ENCODE measurements at places on chromosomes 12 and 14.

DNA sequence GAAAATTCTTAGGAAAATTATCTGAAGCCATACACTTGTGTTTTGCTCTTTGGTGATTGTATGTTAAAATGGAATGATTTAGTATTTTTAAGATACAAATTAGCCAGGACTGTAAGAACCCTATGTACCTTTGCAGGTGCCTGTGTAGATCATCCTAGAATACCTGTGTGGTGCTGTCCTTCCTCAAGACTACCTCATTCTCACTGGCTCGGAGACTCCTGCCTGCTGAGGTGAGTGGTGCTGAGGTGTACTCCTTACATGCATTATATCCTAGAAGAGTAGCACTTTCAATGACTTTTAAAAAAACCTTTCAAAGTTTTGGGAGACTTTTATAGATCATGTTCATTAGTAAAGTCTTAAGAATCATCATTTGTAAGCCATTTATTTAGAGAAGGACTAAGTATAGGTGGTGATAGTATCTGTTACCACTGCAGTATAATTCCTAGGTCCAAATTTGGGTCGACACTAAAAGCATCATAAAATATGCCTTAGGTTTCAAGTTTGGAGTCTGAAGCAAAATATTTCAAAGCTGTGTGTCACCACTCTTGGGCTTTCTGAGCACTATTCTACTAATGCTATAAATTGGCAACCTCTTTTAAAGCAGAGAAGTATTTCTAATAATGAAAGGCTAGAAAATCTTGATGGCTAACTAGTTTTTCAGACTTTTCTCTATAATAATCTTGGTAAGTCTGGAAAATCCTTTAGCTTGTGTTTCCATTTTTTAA lies 36.6 kb downstream of the RASSF8 start:
- no peak for DNase-seq

DNA sequence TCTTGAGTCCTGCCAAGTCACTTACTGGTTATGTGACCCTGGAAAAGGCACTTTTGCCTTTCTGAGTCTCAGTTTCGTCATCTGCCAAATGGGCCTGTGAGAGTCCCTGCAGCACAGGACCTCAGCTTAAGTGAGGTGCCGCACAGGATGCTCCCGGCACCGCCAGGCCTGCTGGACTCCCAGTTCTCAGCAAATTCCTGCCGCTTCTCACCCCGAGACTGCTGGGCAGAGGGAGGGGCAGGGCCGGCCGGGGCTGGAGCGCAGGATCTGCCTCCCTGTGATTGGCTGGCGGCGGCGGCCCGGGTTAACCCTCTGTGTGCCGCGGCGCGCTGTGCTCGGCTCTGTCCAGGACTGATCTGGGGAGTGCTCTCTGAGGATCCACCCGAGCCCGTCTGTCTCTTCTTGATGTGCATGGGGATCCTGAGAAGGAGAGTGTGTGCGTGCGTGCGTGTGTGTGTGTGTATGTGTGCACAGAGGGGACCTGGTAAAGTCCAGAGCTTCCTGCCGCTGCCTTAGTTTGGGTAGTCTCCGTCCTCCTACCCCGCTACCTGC lies 8.6 kb downstream of the SETD1B start:
- DNase-seq = peak; percentile 74

DNA sequence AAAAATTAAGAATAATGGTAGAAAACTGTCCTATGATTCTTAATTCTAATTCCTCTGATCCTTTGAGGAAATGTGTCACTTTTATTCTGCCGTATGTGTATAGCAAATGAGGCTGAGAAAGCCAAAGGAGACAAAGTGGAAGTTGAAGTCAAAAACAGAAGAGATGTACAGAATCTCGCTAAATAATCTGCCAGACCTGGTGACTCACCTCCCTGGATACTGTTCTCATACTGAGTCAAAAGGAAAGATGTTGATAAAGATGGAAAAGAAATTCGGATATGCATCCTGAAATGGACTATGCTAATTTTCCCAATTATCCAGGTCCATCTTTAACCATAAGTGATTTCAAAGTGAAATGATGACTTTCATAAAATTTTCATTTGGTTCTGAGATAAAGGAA lies 92.5 kb downstream of the DUSP6 start:
- no peak for DNase-seq

DNA sequence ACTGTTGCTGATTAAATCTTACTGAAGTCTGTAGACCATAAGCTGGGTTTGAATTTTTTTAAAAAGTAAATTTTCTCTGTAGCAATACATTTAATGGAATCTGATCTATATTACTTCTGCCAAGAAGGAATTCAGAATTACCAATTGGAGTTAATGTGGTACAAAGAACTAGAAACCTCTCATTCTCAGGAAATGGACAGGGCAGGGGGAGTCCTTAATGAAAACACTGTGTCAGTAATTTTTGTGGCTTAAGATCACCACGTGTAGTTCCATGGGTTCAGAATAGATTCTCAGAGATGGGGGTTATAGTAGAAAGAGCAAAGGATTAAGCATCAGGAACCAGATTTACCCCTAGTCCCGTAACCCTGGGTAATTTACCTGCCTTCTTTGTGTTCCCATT lies 30.3 kb downstream of the FBXL14 start:
- no peak for DNase-seq

DNA sequence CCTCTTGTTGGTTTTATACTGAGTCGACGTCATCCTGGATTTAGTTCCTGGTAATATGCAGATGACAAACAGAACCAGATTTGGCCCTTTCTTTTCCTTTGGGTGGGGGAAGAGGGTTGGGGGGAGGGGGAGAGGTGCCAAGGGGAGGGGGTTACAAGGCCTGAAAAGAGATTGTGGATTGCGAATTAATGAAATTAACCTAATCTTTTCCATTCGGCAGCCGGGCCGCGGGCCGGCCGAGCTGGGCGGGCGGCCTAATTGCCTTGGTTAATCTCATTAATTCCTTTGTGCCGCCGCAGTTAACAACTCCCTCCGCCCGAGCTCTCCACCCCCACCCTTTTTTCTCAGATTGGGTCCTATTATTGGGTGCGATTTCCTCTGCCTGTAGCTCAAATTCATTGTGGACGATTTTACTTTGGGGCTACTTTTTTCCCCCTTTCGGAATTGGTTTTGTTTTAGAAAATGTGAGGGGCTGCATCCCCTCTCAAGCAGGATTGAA lies 387 bp upstream of the GSC start:
- DNase-seq = no peak

DNA sequence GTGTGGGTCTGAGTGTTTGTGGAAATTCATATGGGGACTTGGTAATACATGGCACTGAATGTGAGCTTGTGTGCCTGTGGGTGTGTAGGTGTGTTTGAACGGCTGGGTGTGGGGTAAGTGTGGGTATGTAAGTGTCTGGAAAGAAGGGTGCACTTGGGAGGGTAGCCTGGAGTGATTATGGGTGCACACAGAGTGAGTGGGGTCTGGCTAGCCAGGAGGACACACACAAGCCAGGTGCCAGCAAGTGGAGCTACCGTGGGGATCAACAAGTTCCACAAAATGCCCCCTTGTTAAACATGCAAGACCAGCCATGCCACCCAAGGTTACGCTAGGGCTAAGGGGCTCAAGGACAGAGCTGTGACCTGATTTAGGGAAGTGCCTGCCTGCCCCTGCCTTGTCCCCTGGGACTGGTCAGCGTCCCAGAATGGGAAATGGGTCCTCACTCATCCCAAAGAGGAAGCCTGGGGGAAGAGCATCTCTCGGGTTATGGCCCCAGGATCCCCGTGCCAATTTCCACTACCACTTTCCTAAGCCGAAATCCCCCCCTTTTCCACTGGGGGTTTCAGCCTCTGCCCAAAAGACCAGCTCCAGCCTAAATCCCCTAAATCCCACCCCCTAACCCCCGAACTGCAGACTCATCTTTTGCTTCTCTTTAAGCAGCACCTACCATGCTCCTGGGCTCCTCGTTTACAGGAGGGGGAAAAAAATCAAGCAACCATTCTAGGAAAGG lies 118.6 kb downstream of the DICER1 start:
- peak; percentile 10 for DNase-seq

GRCh38 chr12:59142183-59142790 lies 222.0 kb upstream of the LRIG3 start:
- no peak for DNase-seq

GRCh38 chr12:131397493-131398181 lies 313.3 kb upstream of the SFSWAP start:
- DNase-seq = no peak

- no peak for DNase-seq
These were observed 6.2 kb downstream of the CRADD start for GRCh38 chr12:93683410-93683809.

All from stimulated activated CD8-positive, alpha-beta memory T cell treated with anti-CD3 and anti-CD28 coated beads, Interleukin-4, amount 100 ng/mL, for 48 hours (primary cell).